ENCODE measurements at places on chromosomes 16 and 17. TPM values are rescaled to one million over a fixed set of nuclear protein-coding genes. Genes with fewer than 3 reads are reported as not detected.
A peak's percentile ranks its signal among the peaks of the same experiment; 100 is the strongest.

DNA sequence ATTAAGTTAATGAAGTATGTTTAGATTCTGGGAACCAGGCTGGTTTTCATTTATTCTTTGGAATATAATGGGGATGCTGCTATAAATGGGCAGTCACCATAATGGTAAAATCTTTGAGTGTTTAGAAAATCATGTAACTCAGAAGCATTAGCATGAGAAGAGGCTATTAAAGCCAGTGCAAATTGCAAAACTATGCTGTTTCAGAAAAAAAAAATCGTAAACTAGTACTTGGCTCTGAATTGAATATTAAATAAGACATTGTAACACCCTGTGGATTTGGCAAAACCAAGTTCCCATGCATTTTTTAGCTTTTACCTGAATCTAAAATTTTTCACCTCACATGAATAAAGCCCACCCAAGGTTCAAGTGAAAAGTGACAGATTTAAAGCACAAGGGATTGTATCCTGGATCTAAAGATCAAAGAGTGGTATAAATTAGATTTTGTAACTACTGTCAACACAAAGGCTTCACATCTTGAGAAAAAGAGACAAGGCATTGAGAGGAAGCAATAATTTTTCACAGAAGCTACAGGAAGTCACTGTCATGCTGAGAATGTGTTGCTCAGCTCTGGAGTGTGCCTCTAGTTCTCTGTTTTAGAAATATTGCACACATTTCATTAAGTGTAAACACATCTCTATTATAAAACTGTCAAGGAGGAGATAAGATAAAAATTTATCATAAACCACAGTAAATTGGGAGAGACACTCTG, 142.2 kb downstream of the ABCA8 start:
- no peak for DNase-seq

DNA sequence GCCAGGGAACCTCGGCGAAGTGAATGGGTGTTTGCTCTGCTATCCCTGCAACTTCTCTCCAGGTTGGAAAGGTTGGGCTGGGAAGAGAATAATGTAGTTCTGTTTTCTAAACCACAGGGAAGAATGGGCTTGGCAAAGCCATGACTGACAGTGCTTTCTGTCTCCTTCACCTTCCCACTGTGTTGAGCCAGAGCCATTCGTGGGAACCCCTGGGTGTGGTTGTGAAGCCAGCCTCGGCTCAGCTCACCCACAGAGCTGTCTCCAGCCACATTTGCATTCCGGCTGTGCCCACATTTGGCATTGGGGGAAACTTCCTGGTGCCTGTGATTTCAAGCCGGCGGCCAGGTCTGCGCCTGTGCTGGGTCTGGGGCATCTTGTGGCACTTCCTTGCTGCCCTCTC, 39.9 kb downstream of the BAIAP2 start:
- DNase-seq: no peak

GRCh38 chr16:89759746-89760340, 38.5 kb downstream of the ZNF276 start:
- no peak for DNase-seq

DNA sequence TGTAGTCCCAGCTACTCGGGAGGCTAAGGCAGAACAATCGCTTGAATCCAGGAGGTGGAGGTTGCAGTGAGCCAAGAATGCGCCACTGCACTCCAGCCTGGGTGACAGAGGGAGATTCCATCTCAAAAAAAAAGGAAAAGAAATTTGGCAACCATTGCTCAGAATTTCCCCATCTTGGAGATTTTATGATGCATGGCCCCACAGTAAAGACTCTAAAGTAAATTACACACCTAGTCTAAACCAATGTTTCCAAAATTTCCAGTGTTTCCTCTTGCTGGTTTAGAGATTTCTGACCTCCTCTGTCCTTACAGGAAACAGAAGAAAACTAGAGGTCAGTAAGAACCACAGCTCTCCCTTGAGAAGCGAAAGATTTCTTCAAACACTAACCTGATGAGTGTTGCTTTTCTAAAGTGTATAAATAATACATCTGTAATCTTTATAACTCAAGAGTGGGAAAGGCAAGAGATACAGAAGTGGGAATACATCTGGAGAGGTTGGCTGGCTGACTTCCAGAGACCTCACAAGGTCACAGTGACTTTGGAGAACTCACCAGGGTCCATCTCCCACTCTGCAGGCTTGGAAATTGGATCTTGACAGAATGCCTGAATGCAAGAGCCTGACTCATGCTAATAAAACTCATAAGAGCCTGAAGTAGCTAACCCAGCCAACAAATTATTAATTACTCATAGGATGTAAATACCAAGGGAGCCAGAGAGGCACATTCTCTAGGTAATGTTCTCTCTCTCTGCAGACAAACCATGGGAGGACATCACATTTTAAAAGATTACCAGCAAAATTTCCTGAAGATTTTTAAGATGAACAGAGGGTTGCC, 8.8 kb downstream of the ADAT1 start:
- DNase-seq: no peak

DNA sequence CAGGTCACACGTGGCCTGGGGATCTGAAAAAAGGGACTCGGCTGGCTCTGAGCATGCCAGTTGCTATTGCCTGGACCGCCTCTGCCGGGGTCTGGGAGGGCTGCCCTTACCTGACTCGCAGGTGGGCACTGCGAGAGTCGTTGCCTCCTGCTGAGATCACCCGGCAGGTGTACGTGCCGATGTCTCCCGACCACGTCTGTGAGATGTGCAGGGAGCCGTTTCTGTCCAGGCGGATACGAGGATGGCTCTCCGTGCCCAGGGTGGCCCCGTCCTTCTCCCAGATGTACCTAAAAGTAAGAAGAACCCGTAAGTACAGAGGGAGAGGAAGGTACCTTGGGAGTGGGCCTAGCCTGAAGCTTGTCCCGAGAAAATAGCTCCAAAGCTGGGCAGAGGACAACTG, 112.0 kb upstream of the CDC42EP4 start:
- DNase-seq: no peak

DNA sequence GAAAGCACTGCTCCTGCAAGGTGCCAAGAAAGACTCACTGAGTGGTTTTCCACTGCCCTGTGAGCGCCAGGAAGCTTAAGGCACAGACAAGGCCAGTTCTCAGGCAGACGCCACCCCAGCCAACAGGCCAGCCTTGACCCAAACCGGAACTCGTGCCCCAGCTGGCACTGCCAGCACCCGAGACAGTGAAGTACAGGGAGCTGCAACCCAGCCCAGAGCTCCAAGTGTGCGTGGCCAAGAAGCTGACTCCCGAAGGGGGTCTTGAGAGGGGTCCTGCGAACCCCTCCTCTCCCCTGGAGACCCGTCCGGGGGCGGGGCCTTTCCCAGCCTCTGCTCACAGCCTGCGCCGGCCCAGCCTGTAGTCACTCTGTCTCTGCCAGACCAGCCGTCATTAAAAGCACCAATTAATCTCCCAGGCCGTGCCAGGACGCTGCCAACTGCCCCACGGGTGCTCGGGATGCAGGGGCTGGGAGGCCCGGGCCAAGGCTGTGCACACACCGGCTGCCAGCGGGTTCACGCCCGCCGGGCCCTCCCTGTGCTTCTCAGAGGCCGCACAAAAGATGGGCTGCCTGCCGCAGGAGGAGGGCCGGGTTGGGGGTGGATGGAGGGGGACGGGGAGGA, 4.4 kb upstream of the SOX8 start:
- no peak for DNase-seq

GRCh38 chr17:10311131-10311530, 61.7 kb downstream of the MYH13 start:
- DNase-seq: no peak

GRCh38 chr17:42287977-42288802, at the start of gene STAT5A:
Gene STAT5A (plus strand): TSS chr17:42288498. CDS start chr17:42289412, 914 bp downstream.
- peak; percentile 95 for DNase-seq

GRCh38 chr17:77422104-77422747, 281.5 kb downstream of the SEC14L1 start:
- DNase-seq: no peak

- no peak for DNase-seq
Measured at GRCh38 chr17:59151006-59151405, 4.0 kb downstream of the SKA2 start.

- DNase-seq: peak; percentile 27
Measured at GRCh38 chr17:79073016-79073705, 1.5 kb upstream of the ENGASE start.

- no peak for DNase-seq
Measured at GRCh38 chr16:55045756-55046460, 115.2 kb downstream of the IRX5 start.

DNA sequence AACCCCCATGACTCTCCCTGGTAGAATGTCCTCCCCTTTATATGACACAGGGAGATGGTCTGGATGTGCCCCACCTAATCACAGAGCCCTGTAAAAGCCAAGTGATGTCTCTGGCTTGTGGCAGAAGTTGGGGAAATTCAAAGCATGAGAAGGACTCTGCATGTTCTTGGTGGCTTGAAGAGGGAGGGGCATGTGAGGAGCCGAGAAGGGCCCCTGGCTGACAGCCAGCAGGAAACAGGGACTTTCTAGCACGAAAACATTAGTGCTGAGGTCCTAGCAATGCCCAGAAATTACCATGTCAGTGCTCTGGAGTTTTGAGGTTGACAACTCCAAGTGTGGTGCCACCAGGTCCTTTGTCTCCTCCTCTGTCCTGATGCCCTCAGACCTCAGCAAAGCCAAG, 75.9 kb downstream of the USP22 start:
- no peak for DNase-seq

GRCh38 chr17:13256545-13256944, 238.7 kb upstream of the ELAC2 start:
- DNase-seq: no peak

DNA sequence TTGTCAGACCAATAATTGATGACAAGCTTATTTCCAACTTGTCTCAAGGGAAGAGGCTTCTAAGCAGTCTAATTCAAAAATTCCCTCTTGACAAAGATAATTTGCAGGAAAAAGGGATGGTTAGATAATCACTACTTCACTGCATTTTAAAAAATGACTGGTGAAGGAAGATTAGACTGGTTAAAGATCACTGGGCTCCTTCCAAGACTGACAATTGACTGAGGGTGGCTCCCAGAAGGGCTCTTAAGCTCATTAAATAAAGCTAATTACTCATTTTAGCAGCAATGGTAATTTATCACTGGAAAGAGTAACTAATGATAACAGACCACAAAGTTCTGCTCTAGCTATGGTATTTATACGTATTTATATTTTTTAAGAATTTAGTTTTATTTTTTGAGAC, 4.4 kb upstream of the HEATR3 start:
- no peak for DNase-seq

- DNase-seq: no peak
Measured at GRCh38 chr16:77945126-77945525, 77.2 kb upstream of the CLEC3A start.

GRCh38 chr17:50763716-50764475, 3.4 kb downstream of the ANKRD40CL start:
- DNase-seq: no peak

- DNase-seq: no peak
Measured at GRCh38 chr16:8346294-8346693, 244.0 kb downstream of the TMEM114 start.

DNA sequence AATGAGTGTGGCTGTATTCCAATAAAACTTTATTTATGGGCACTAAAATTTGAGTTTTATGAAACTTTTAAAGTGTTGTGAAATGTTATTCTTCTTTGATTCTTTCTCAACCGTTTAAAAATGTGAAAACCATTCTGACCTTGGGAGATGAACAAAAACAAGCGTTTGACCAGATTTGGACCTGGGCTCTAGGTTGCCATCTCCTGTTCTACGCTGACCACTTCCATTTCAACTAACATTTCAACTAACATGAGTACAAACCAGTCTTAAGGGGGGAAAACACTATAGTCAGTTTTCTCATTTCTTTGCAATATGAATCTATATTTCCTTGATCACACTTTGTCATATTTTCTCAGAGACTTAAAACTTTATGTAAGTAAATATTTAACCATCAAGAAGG, 118.4 kb upstream of the IRX5 start:
- DNase-seq: no peak

DNA sequence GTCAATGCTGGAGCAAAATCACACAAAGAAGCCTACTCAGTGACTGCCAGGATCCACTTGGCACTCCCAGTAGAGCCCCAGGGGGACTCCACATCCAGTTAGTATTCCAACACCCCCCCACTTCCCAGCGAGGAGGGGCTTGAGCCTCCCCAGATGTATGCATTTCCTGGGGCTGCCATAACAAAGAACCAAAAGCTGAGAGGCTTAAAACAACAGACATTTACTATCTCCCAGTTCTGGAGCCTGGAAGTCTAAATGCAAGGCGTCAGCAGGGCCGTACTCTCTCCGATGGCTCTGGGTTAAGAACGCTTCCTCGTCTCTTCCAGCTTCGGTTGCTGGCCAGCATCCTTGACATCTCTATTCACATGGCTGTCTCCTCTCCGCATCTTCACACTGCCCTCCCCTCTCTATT, 23.0 kb upstream of the GNA13 start:
- no peak for DNase-seq

- peak; percentile 56 for DNase-seq
Measured at GRCh38 chr17:6497496-6498221, 53.4 kb downstream of the PIMREG start.

GRCh38 chr17:28895794-28896447, 1.6 kb downstream of the FLOT2 start:
- no peak for DNase-seq

- DNase-seq: peak; percentile 90
Measured at GRCh38 chr17:17694169-17695081, 13.2 kb downstream of the RAI1 start.

- DNase-seq: no peak
Measured at GRCh38 chr17:59513934-59514841, 51.2 kb upstream of the DHX40 start.

GRCh38 chr17:410543-411401, 58.2 kb upstream of the RPH3AL start:
- no peak for DNase-seq

- DNase-seq: peak; percentile 94
Measured at GRCh38 chr17:78933959-78934568, 8.9 kb upstream of the TIMP2 start.

DNA sequence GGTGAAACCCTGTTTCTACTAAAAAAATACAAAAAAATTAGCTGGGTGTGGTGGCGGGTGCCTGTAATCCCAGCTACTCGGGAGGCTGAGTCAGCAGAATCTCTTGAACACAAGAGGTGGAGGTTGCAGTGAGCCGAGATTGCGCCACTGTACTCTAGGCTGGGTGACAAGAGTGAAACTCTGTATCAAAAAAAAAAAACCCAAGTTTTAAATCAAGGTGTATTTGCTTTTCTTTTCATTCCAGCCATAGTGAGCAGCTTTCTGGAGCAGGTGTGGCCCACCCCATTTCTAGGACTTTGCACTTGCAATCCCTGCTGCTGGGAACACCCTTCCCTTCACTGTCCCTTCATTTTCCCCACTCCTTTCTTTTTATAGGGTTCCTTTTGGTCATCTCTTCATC, 28.8 kb downstream of the TMEM238L start:
- no peak for DNase-seq

Gene CDC42EP4
- 41.3 TPM for total RNA-seq

Gene DNAAF1
- not detected for total RNA-seq

Gene PNPO
- total RNA-seq: 21.3 TPM

Gene BCL6B
- total RNA-seq: 8.8 TPM

Gene PRSS21
- not detected for total RNA-seq

Gene SEC14L1
- total RNA-seq: 44.2 TPM

Gene HCRT
- total RNA-seq: not detected

Gene CDH1
- 0.13 TPM for total RNA-seq

Gene C17orf100
- total RNA-seq: 0.48 TPM
